ENCODE measurements at places on chromosomes 5 and 9. TPM values are rescaled to one million over a fixed set of nuclear protein-coding genes. Genes with fewer than 3 reads are reported as not detected.

The SCGB3A2 gene
- 0.73 TPM for polyA plus RNA-seq

The RNF180 gene
- 12.5 TPM for polyA plus RNA-seq

The C5orf58 gene
- polyA plus RNA-seq = 0.25 TPM

The LOX gene
- 40.5 TPM for polyA plus RNA-seq

The HMCN2 gene
- polyA plus RNA-seq = 0.98 TPM

The CAPSL gene
- 5.5 TPM for polyA plus RNA-seq

The CDHR2 gene
- 25.0 TPM for polyA plus RNA-seq

The NMUR2 gene
- 0.15 TPM for polyA plus RNA-seq

The MLANA gene
- 1.0 TPM for polyA plus RNA-seq

The BAAT gene
- polyA plus RNA-seq = 0.47 TPM

The ADAMTSL2 gene
- 1.2 TPM for polyA plus RNA-seq

The PTGR1 gene
- 278 TPM for polyA plus RNA-seq

The SLC25A48 gene
- polyA plus RNA-seq = 4.1 TPM

The CCDC180 gene
- 30.0 TPM for polyA plus RNA-seq

The ARL14EPL gene
- polyA plus RNA-seq = not detected

The REXO4 gene
- 24.0 TPM for polyA plus RNA-seq

The STKLD1 gene
- polyA plus RNA-seq = 4.4 TPM

The F2RL2 gene
- polyA plus RNA-seq = 0.71 TPM

The SRA1 gene
- 27.2 TPM for polyA plus RNA-seq

The TAF11L10 gene
- polyA plus RNA-seq = not detected

The MEGF10 gene
- polyA plus RNA-seq = 1.1 TPM

The GRIA1 gene
- polyA plus RNA-seq = 4.3 TPM

The CCL27 gene
- polyA plus RNA-seq = 1.1 TPM

The DRD1 gene
- not detected for polyA plus RNA-seq

The PDZD2 gene
- 22.1 TPM for polyA plus RNA-seq

The SLCO4C1 gene
- polyA plus RNA-seq = 26.7 TPM

The ABO gene
- 19.1 TPM for polyA plus RNA-seq

The SHLD3 gene
- polyA plus RNA-seq = 4.9 TPM

The SLC36A2 gene
- 21.0 TPM for polyA plus RNA-seq

The IL17B gene
- 1.4 TPM for polyA plus RNA-seq

The CEL gene
- 4.7 TPM for polyA plus RNA-seq

The CDH12 gene
- 7.5 TPM for polyA plus RNA-seq

The FGD3 gene
- 6.5 TPM for polyA plus RNA-seq

The SMIM32 gene
- polyA plus RNA-seq = 8.5 TPM

The PTCH1 gene
- 33.8 TPM for polyA plus RNA-seq

The NPM1 gene
- 1,684 TPM for polyA plus RNA-seq

The SHISAL2B gene
- 0.27 TPM for polyA plus RNA-seq

The GGTA1 gene
- 5.2 TPM for polyA plus RNA-seq

The CDK7 gene
- 37.7 TPM for polyA plus RNA-seq

The TAF1L gene
- polyA plus RNA-seq = 0.10 TPM

The POLR3G gene
- polyA plus RNA-seq = 4.9 TPM

The KCNT1 gene
- polyA plus RNA-seq = 0.08 TPM

The ZBTB26 gene
- polyA plus RNA-seq = 24.5 TPM

The TSSK1B gene
- polyA plus RNA-seq = 0.12 TPM

The KCNIP1 gene
- polyA plus RNA-seq = 10.8 TPM

The GABRP gene
- 1.4 TPM for polyA plus RNA-seq

The SPATA31C1 gene
- polyA plus RNA-seq = 0.58 TPM

The CCNG1 gene
- 238 TPM for polyA plus RNA-seq

The SERINC5 gene
- 58.5 TPM for polyA plus RNA-seq

The TLE1 gene
- polyA plus RNA-seq = 65.4 TPM

The FBLL1 gene
- 0.48 TPM for polyA plus RNA-seq

The ITK gene
- 0.23 TPM for polyA plus RNA-seq

Measured in left kidney (tissue), 8 donors.